ENCODE measurements at places on chromosomes 3 and 15.

DNA sequence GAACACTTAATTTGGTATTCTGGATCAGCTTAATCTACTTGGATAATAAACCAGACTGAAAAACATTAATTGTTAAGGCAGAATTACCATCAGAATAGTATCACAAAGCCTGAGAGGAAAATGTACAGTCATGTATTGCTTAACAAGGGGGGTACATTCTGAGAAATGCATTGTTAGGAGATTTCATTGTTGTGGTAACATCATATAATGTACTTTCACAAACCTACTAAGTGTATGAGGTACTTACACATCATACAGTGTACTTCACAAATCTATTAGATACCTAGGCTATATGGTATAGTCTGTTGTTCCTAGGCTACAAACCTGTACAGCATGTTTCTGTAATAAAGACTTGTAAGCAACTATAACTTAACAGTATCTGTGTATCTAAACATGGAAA, 68.2 kb downstream of the NBEAL2 start:
- no peak for DNase-seq

DNA sequence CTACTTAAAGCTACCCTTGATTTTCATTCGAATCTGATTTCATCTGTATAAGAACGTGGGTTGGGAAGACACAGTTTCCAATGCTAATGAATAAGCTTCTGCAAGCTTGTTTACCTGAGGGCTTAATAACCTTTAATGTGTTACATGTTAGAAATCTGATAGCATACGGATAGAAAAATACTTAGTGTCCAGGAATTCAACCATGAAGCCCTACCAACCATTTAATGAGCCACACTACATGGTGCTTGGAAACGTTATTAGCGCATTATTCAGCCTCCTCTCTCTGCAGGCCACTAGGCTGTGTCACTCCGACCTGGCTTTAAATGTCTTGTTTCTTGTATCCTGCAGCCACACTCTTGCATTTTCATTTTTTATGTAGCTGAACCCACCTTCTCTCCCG, 1.6 kb downstream of the FAM81A start:
- DNase-seq = no peak

DNA sequence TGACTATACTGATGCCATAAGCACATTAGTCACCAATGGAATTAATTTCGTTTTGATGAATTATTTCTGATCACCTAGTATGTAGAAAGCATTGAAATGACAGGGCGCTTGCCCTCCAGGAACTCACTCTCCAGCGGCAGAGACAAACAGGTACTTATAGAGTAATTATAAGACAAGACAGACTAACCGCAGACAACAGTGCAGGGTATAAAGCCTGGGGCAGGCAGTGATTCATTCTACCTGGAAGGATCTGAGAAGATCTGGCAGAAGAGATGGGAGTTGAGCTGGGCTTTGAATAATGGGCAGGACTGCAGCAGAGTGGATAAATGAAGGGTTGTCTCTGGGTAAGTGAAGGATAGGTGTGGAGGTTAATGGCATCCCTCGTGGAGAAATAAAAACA, 331.8 kb downstream of the FGF12 start:
- DNase-seq = no peak

DNA sequence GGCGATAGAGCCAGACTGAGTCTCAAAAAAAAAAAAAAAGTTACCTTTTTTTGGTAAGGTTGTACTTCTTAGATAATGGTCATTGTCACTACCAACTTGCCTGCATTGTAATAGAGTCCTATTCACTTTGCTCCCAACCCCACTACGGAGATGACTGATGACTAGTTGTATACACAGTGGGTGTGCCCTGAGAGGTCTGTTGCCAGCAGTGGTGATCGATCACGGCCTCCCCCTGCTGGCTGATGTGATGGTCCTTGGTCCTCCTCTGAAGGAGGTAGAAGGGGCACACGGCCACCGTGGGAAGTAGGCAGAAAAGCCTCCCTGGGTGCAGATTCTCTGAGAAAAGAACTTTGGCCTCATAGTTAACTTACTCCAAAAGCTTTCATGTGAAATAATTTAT, 10.7 kb downstream of the GCNT3 start:
- DNase-seq = no peak

- DNase-seq = no peak
Observed at GRCh38 chr3:67064105-67064504, 66.0 kb downstream of the KBTBD8 start.

DNA sequence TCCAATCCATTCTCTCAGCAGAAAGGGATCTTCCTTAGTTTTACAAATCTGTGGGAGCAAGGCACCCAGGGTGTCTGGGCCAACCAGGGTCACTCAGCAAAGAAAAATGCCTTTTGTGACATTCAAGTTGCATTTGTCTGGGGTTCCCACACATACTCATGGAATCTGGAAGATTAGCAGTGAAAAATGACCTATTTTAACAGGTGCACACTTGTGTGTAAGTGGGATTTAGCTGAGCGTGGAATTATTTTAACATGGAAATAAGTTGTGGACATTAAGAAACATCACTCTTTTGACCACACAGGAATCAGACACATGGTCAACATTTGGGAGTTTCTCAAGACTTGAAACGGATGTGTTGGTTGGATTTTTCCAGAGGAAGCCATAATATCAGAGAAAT, 234.9 kb downstream of the OPA1 start:
- no peak for DNase-seq

GRCh38 chr3:69562020-69562419, 176.1 kb upstream of the FRMD4B start:
- no peak for DNase-seq

- DNase-seq = no peak
Observed at GRCh38 chr3:25044762-25045710, 383.0 kb upstream of the RARB start.

DNA sequence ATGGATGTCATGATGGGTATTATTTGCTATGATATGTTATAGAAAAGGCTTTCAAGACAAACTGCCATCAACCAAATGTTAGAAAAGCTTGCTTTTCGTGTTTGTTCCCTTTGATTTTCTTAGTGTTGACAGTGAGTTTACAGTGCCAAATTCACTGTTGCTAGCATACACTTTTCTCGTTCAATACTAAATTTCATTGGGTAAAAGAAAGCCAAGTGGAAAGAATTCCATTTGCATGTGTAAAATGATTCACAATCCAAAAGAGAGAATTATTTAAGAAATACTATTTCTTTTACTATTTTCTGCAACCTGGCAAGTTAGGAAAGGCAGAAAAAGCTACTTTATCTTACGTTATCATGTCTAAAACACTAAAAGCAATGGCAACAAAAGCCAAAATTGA, 301.4 kb downstream of the OTOL1 start:
- no peak for DNase-seq

- no peak for DNase-seq
Observed at GRCh38 chr3:54783611-54784010, 144.2 kb downstream of the LRTM1 start.

GRCh38 chr3:146396792-146397191, 72.6 kb downstream of the PLSCR2 start:
- no peak for DNase-seq

DNA sequence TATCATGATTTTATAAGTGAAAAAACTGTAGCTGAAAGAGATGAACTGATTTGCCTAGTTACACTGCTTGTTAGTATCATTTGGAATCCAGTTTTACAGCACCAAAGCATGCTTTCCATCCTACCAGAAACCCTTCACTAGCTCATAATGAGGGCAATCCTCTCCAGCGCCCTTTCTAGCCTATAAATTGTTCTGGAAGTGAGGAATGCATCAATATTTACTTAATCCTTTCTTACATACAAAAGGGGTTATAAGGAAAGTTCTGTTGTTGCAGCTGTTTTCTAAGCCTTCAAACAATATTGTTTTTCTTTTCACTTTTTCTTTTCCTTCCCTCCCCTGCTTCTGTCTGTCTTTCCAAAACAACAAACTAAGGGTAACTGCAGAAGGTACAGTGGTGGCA, 11.0 kb upstream of the PCCB start:
- no peak for DNase-seq

DNA sequence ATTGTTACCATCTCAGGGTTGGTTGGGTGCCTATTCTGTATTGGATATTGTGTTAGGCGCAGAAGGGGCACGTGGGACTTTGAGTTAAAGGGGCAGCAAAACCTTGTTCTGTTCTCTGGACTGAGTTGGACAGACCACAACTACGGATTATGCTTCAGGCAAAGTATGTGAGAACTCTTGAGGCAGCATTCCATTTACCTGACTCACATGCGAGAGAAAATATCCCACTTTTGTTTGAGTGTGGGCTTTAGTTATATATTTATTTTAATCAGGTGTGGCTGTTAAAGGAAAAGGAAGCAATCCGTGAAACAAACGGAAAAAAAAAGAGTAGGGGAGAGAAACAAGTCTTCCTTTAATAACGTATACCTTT, 627 bp upstream of the PLS1 start:
- DNase-seq = no peak

GRCh38 chr15:33309602-33310276, 1.0 kb upstream of the RYR3 start:
- DNase-seq = no peak

GRCh38 chr15:91890614-91891013, 37.1 kb downstream of the SLCO3A1 start:
- no peak for DNase-seq

- DNase-seq = peak; percentile 57
Observed at GRCh38 chr3:69865925-69866679, 126.8 kb downstream of the MITF start.

GRCh38 chr15:25643120-25643519, 204.3 kb upstream of the UBE3A start:
- no peak for DNase-seq

GRCh38 chr3:119809249-119810017, 27.5 kb downstream of the NR1I2 start:
- no peak for DNase-seq

- no peak for DNase-seq
Observed at GRCh38 chr3:126329927-126330725, 27.1 kb downstream of the KLF15 start.

DNA sequence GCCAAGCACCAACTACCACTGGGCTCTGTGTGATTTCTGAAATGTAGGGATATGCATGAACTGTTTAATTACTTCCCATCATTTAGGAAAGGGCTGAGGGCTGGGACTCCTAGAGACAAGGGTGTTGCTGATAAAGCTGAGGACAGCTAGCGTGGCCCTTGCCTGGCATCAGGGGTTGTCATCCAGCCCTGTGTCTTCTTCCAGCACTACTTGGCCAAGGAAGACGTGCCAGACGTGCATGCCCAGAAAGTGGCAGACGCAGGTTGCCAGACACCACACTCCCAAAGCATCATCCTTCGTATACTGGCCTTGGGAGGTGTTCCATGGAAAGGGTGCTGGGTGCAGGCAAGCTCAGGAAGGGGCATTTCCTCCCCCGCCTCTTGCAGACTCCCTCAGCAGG, 64.8 kb downstream of the LRIG1 start:
- no peak for DNase-seq

DNA sequence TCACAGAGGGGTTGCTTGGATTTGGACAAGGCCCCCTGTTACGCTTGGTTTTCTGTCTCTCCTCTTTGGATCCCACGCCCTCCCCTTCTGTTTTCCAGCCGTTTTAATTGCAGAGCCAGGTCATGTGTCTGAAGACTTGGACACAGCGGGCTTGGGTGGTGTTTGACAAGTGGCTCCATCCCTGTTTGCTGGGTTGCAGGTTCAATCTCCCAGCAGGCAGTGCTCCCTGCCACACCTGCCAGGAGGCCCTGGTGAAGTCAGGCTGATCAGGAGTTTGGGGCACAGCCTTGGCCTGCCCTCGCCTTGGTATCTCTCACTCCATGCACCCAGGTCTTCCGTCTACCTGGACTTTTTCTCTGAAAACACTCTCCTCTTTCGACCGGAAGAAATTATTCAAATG, 59.0 kb downstream of the PLXNA1 start:
- no peak for DNase-seq

DNA sequence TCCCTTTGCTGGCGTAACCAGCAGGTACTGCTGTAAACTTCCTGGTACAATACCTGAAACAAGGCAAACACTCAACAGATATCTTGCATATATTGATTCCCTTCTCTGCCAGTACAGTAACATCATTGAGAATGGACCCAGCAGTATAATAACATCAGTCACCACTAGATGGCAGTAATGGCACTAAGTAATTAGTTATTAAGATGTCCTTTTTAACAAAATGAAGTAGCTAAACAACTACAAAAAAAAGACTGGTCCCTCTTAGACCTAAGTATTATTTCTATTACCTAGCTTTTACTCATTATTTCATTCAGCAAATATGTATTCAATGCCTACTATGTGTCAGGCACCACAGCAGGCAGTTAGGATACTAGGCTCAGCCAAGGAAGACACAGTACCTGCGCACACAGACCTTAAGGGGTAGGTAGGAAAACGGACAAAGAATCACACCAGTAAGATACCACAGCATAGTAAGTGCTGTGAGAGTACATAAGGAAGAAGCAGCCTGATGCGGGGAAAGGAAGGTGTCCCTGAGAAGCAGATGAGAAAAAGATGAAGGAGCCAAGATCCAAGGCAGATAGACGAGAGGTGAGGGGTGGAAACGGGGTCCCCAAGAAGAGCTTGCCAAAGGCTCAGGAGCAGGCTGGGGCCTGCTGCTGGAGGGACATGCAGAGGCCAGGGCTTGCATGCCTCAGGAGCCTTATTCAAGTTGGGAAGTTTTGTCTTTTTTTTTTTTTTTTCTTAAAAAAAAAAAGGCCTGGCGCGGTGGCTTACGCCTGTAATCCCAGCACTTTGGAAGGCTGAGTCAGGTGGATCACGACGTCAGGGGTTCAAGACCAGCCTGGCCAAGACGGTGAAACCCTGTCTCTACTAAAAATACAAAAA, 102.7 kb upstream of the CHD2 start:
- DNase-seq = no peak

DNA sequence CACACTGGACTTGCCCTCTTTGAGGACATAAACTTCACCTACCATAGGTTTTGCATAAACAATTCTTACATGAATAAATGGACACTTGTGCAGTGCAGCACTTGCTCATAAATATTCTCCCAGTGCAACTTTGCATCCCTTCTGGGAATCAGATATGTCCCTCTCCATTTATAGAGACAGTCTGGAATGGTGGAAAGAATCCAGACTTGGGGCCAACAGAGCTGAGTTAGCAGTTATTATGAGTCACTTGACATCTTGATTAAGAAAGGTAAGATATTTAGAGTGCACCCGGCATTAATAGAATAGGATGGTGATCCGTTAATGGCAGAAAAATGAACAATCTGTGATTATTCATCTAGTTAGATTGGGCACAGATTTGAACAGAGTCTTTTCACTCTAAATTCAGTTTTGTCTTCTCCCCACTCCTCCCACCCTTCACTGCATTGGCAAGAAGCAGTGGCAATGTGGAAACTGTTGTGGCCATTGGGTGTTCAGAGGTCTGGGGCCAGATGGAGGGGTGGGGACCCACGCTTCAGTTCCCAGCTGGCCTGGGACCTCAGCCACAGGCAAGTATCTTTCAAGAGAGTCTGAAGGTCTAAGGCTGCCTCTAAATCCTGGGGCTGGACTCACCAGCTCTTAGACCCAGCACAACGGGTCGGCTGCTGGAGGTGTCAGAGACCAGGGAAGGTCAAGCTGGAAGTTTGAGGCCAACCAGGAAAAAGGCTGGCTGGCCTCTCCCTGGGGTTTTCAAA, 58.9 kb upstream of the KY start:
- DNase-seq = no peak

GRCh38 chr3:183592821-183593220, 37.3 kb upstream of the KLHL6 start:
- no peak for DNase-seq

- no peak for DNase-seq
Observed at GRCh38 chr15:60655252-60655651, 176.3 kb upstream of the ICE2 start.

All from left ventricle myocardium inferior (tissue), 1 donor.